D721Med (cell line): ENCODE measurements at places on chromosomes 1 and 21.

DNA sequence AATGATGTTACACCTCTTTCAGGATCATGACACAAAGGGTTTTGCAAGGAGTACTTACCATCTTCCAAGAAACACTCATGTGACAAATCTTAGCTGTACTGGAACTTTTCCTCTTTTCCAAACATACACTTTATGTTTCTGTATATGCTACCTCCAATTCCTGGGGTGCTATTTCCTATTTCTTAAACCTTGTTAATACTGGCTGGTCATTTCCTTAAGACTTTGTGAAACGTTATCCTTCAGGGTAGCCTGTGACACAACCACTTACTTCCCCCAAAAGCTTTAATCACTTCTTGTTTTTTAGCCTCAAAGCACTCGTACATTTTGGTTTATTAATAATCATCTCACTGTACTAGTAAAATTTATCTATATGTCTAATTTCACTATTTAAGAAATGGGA, 39.4 kb downstream of the OR10Z1 start:
- no peak for DNase-seq

GRCh38 chr1:92538413-92539061, 51.8 kb upstream of the GFI1 start:
- DNase-seq, result no peak

GRCh38 chr1:20847611-20848080, 60.5 kb upstream of the HP1BP3 start:
- no peak for DNase-seq

DNA sequence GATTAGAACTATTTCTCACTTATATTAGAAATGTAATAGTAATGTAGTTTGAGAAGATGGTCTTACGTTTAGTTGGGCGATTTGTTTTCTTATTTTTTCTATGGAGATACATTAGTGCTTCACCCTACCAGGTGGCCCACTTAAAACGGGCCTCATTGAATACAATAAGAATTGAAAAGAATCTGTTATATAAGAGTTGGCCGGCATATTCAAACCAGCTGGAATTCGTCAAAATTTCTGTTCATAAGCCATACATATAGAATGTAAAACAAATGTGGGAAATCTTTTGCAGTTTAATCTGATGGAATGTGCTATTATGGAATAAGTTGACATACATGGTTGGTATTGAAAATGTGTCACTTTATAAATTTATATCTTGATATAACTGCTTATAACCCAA, 96.4 kb upstream of the C1orf105 start:
- DNase-seq, result no peak

DNA sequence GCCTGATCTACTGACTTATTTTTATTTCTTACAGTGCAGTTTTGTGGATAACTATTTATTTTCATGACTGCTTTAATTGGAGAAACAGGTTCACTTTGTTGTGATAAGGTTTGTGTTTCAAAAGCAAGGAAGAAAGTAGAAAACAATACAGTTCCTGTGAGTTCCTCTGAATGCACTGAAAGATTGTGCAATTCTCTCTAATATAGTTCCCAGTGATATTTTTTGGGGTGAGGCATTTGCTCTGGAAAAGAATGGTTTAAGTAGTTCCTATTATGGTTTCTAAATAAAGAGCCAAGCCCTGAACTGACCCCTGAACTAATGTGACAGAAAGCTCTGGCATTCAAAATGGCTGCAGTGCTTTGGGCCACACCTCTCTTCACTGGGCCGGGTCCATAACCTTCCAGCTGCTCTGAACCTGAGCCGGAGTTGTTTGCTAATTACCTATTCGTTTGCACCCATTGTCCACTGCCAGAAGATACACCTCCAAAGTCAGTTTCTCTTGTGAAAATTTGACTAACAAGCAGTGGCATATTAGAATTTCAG, 56.6 kb upstream of the VTCN1 start:
- no peak for DNase-seq

DNA sequence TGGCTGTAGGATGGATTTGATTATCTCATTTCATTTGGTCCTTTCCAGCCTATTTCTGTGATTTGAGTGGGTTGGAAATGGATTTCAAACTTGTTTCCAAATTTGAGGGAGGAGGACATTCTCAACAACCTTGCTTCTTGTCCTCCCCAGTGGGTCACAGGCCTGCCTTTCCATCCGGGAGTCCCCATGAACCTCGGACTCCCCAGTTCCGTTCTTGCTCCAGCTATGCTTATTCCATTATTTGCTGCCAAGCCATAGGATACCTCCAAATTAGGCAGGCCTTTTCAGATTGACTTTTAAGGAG, 97.8 kb downstream of the DUSP10 start:
- no peak for DNase-seq

- no peak for DNase-seq
Observed at GRCh38 chr21:44919111-44919912, 1.4 kb downstream of the ITGB2 start.

GRCh38 chr1:161179698-161180097, 2.4 kb upstream of the B4GALT3 start:
- no peak for DNase-seq

DNA sequence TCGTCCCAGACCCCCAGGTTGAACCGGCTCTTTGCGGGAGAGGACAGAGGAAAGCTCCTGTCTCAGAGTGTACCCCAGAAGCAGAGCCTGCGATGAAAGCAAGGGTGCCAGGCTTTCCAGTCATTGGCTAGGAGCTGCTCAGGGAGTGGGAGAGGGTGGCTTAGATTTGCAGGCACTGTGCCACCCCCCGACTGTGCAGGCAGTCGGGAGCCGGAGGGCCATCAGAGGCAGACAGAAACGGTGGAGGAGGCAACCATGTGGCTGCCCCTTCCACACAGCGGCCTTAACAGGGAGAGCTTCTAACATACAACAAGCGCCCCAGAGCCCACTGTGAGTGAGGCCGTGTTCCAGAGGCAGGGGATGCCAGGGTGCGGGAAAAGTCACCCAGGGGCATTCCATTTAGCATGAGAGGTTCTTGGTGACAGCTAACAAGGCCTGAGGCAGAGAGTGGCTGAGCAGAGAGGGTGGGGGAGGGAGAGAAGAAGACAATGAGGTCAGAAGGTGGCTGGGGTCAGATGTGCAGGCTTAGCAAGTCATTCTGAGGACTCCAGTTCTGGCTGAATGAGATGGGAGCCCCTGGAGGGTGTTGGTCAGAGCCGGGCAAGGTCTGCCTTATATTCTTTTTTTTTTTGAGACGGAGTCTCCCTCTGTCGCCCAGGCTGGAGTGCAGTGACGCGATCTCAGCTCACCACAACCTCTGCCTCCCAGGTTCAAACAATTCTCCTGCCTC, 9.5 kb upstream of the C1orf167 start:
- no peak for DNase-seq

GRCh38 chr1:2268285-2269056, 40.4 kb downstream of the SKI start:
- no peak for DNase-seq

- DNase-seq, result no peak
Observed at GRCh38 chr1:119953266-119953998, 57.1 kb upstream of the ADAM30 start.

- DNase-seq, result no peak
Observed at GRCh38 chr1:88877382-88877825, 14.0 kb downstream of the GTF2B start.
